Dermis lymphatic vessel endothelial cell (primary cell): ENCODE measurements at places on chromosomes 1 and 21. TPM values are rescaled to one million over a fixed set of nuclear protein-coding genes. Genes with fewer than 3 reads are reported as not detected.

BSND gene
- not detected in 2 replicates for total RNA-seq

NR1I3 gene
- not detected in 2 replicates for total RNA-seq

SGIP1 gene
- total RNA-seq = 25.2 and 36.2 TPM in 2 replicates

MXRA8 gene
- total RNA-seq = 0.09 and 0.98 TPM in 2 replicates

SV2A gene
- 2.6 and 3.0 TPM in 2 replicates for total RNA-seq

APCS gene
- total RNA-seq = not detected in 2 replicates

TMCC2 gene
- 0.33 and 0.43 TPM in 2 replicates for total RNA-seq
